Left lobe of liver (tissue), 2 donors: ENCODE measurements at places on chromosomes 4 and X.

DNA sequence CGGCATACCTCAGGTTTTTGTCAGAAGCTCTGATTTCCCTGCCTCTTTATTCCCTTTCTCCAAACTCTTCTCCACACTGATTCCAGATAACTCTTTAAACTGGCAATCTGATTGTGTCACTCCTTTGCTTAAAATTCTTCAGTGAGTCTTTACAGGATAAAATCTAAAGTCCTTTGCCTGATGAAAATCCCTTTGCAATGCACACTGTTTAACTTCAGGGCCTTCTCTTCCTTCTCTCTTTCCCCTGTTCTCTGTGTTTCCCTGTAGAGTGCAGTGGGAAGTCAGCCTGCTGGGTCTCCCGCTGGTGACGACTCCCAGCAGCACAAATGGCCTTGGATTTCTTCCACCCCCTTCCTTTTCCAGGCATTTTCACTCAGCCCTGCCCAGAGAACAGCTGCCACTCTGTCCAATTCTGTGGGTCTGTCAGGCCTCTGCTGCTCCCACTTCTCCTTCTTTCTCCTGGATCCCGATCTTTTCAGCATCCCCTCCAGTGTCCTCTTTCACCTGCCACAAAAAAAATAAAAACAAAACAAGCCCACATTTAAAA, 189.9 kb upstream of the NWD2 start:
- DNase-seq, result no peak

DNA sequence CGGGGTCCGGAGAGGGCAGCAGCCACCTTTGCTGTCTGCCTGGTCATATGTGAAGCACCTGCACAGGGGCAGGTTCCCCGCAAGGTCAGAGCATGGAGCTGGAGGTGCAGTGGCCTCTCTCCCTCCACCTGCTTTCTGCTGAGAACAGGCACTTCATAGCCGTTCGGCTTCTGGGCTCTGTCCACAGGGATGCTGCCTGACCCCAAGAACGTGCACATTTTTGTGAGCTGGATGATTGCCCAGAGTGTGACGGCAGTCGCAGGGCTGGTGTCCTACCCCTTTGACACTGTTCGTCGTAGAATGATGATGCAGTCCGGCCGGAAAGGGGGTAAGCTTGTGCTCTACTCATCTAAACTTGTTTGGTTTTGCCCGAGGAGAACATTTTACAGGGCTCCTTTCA, 2.5 kb downstream of the SLC25A4 start:
- DNase-seq, result no peak

GRCh38 chr4:6782846-6783110, 251 bp downstream of the KIAA0232 start:
- DNase-seq, result no peak

- no peak for DNase-seq
Measured at GRCh38 chr4:88147799-88148217, 10.6 kb downstream of the ABCG2 start.

- no peak for DNase-seq
Measured at GRCh38 chr4:52983563-52984303, 121.6 kb downstream of the RASL11B start.

- DNase-seq, result no peak
Measured at GRCh38 chrX:119688911-119689321, 4.1 kb downstream of the SEPTIN6 start.
